ENCODE measurements at places on chromosomes 7 and 10. TPM values are rescaled to one million over a fixed set of nuclear protein-coding genes. Genes with fewer than 3 reads are reported as not detected.
A peak's percentile ranks its signal among the peaks of the same experiment; 100 is the strongest.

DNA sequence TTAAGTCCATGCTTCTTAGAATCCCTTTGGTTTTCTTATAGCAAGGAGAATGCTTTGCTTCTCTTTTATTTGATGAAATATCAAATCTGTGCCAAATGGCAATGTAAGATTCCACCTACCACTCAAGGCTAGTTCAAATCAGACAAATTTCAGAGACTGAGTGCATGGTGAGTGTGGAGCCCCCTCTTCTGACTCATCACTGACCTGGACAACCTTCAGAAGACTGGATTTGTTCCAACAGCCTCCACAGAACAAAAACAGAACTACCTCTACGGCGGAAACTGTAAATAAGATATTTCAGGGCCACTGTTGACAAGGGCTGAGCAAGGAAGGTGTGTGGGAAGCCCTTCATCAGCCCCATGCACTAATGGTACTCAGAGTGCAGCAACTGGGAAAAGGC, 21.1 kb downstream of the NCAPG2 start:
- no peak for DNase-seq
- H3K27me3 ChIP-seq: no peaks in the 10 kb centered on the region
- H3K4me1 ChIP-seq: peaks cover 3% of the 10 kb centered on the region
- peaks cover 6% of the 10 kb centered on the region for H3K36me3 ChIP-seq
- no peak overlapping the region for H3K27ac ChIP-seq

The CYP26C1 gene
- not detected for total RNA-seq

- no peaks in the 10 kb centered on the region for H3K27me3 ChIP-seq
- no peak overlapping the region for H3K4me3 ChIP-seq
- H3K27ac ChIP-seq: no peak overlapping the region
Observed at GRCh38 chr7:129750091-129750490, 138.6 kb downstream of the NRF1 start.

- no peaks in the 10 kb centered on the region for H3K27me3 ChIP-seq
- H3K4me1 ChIP-seq: no peaks in the 10 kb centered on the region
- H3K36me3 ChIP-seq: no peaks in the 10 kb centered on the region
- DNase-seq: no peak
- no peak overlapping the region for H3K27ac ChIP-seq
- H3K4me3 ChIP-seq: no peak overlapping the region
Observed at GRCh38 chr10:47233631-47234030, 66.4 kb upstream of the GDF10 start.

DNA sequence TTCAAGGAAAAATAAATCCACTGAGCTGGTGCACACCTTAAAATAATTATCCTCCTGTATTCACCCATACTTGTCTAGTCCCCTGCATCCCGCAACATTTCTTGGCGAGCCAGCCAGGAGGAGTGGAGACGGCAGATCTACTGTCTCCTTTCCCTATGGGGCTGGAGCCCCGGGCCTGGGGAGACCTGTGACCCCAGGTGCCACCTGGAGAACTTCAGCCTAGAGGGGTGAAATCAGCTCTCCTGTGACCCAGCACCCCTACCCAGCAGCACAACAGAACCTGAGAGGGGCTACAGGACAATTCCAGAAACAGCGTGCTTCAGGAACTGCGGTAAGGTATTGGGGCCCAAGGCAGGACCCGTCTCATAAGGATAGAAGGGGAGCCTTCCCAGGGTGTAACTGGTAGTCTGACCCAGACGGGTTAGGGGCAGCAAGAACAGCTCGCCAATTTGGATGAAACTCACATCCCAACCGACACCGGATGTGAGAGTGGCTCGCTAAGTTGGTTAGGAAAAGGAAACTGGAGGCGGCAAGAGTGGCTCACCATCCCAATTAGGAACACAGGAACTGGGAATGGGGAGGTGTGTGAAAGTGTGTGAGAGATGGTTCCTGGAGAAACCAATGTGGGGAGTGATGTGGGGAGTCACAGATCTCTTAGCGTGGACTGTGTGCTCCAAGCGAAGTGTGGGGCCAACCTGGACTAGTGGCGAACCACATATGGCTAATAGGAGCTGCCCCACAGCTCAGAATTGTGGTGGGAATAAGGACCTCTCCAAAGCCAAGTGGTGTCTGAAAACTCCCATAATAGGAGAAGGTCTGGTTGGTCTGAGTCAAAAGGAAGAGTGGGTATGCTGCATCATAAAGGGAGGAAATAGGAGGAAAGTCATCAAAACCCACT, 15.1 kb upstream of the DENND2A start:
- H3K27ac ChIP-seq: peak overlapping the region; percentile 0
- DNase-seq: no peak
- H3K4me3 ChIP-seq: no peak overlapping the region
- no peaks in the 10 kb centered on the region for H3K27me3 ChIP-seq

The GPC2 gene
- 2.3 TPM for total RNA-seq

DNA sequence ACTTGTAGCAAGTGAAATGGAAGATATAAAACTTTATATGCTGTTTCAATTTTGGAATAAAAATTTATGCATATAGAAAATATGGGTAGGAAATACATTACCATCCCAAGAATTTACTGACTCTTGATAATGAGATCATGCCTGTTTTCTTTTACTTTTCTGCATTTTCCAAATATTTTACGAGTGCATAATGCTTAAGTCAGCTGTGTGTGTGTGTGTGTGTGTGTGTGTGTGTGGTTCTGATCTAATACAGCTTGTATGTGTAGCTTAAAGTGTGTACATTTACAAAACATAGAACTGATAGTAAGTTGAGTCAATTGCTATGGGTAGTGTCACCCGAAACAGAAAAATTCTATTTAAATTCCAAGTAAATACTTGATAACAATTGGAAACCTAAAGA, 315.9 kb upstream of the LRRN3 start:
- H3K27me3 ChIP-seq: no peaks in the 10 kb centered on the region
- no peaks in the 10 kb centered on the region for H3K36me3 ChIP-seq
- no peak overlapping the region for H3K27ac ChIP-seq
- H3K4me1 ChIP-seq: no peaks in the 10 kb centered on the region

The SMKR1 gene
- 4.9 TPM for total RNA-seq

DNA sequence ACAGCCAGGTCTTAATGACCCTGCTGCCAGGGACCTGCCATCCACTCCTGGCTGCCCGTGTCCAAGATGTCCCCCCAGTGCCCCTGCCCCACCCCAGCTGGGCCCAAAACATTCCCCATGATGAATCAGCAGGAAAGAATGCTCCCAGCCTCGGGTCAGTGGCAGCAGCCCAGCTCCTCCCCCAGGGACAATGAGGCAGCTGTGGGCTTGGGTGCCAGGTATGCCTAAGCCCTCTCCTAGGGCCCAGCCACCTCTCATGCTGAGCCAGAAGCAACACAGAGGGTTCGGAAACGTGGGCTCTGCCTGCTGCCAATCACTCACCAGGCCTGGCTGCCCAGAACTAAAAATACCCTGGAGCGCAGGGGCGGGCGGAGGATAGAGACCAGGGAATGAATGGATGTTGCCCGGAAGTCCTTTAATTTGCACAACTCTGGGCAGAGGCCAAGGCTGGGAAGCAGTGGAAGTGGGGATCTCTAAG, 1.5 kb upstream of the LOXL4 start:
- no peak overlapping the region for H3K27ac ChIP-seq
- H3K4me3 ChIP-seq: no peak overlapping the region
- no peak for DNase-seq
- H3K36me3 ChIP-seq: no peaks in the 10 kb centered on the region
- peaks cover 4% of the 10 kb centered on the region for H3K27me3 ChIP-seq

- H3K4me1 ChIP-seq: no peaks in the 10 kb centered on the region
- no peak overlapping the region for H3K27ac ChIP-seq
- H3K36me3 ChIP-seq: no peaks in the 10 kb centered on the region
- H3K27me3 ChIP-seq: no peaks in the 10 kb centered on the region
- H3K4me3 ChIP-seq: no peak overlapping the region
Observed at GRCh38 chr10:59631882-59632807, 77.5 kb downstream of the SLC16A9 start.

GRCh38 chr10:95698415-95698814, 4.7 kb upstream of the TCTN3 start:
- H3K4me3 ChIP-seq: no peak overlapping the region
- no peak for DNase-seq
- peak overlapping the region; percentile 40 for H3K27ac ChIP-seq
- no peaks in the 10 kb centered on the region for H3K27me3 ChIP-seq
- H3K4me1 ChIP-seq: peaks cover 8% of the 10 kb centered on the region
- H3K36me3 ChIP-seq: no peaks in the 10 kb centered on the region

The CFAP69 gene
- 0.13 TPM for total RNA-seq

GRCh38 chr7:70091362-70091761, 493.1 kb downstream of the AUTS2 start:
- no peak for DNase-seq
- H3K4me3 ChIP-seq: no peak overlapping the region
- H3K4me1 ChIP-seq: no peaks in the 10 kb centered on the region
- no peaks in the 10 kb centered on the region for H3K27me3 ChIP-seq

DNA sequence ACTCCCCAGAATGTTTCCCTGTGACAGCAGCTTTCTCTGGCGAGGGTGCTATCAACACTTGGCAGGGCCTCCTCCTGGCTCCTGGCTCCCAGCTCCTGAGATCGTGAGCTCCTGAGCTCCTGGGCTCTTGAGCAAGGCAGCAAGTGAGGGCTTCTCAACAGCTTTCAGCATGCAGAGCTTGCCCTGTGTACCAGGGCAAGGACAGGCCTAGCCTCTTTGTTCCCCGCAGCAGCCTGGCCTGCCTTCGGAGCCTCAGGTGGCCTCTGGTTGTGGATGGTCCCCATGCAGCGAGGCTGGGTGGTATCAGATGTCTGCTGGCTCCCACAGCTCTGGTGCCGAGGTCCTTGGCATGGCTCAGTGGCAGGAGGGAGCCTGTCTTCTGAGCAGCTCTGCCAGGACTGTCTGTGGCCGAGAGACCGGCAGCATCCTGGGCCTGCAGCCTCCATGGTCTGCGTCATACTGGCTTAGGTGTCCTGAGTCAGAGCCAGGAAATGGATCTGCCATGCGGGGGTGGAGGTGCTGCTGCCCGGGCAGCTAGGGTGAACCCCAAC, 44.2 kb downstream of the ZMIZ1 start:
- no peaks in the 10 kb centered on the region for H3K27me3 ChIP-seq
- H3K27ac ChIP-seq: no peak overlapping the region
- H3K4me1 ChIP-seq: peaks cover 66% of the 10 kb centered on the region
- H3K4me3 ChIP-seq: no peak overlapping the region
- H3K36me3 ChIP-seq: no peaks in the 10 kb centered on the region

The CDC14C gene
- not detected for total RNA-seq

- no peaks in the 10 kb centered on the region for H3K4me1 ChIP-seq
- H3K27ac ChIP-seq: no peak overlapping the region
- H3K27me3 ChIP-seq: no peaks in the 10 kb centered on the region
- no peak overlapping the region for H3K4me3 ChIP-seq
Observed at GRCh38 chr10:100027416-100027815, 17.7 kb upstream of the DNMBP start.

DNA sequence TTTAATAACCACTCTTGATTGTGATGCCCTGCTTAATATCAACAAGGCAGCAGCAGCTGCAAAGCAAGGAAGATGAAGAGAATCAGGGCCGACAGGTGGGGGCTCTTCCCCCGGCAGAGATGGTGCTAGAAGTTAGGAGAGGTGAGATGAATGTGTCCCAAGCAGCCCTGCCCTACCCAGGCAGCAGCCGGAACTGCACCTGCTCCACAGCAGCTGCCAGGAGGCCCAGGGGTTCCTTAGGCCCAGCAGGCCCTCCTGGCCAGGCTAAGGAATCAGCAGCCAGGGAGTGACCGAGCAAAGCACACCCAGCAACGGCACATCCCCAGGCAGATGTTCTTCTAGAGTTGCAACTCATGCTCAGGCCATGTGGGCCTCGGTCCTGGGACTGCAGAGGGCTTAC, 17.9 kb downstream of the AFAP1L2 start:
- DNase-seq: no peak
- no peak overlapping the region for H3K4me3 ChIP-seq
- H3K36me3 ChIP-seq: no peaks in the 10 kb centered on the region
- peaks cover 2% of the 10 kb centered on the region for H3K27me3 ChIP-seq
- H3K4me1 ChIP-seq: no peaks in the 10 kb centered on the region

The CFTR gene
- not detected for total RNA-seq

DNA sequence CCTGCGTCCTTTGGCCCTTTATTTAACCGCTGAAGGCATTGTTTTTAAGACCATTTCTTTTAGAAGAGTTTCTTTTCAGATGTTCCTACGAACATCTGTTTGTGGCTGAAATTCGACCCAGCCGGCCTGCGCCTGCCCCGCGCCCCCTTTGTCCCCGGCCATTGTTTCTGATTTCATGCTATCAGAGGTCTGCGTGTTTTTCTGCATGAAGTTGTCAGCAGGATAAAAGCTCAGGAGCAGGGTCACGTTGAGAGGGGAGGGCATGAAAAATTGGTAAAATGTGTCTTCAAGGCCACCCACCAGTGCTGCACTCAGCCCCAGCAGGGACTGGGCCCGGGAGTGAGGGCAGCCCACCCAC, 43.1 kb downstream of the NKX6-2 start:
- H3K4me1 ChIP-seq: no peaks in the 10 kb centered on the region
- H3K36me3 ChIP-seq: no peaks in the 10 kb centered on the region
- no peak for DNase-seq
- no peak overlapping the region for H3K4me3 ChIP-seq
- H3K27me3 ChIP-seq: no peaks in the 10 kb centered on the region

DNA sequence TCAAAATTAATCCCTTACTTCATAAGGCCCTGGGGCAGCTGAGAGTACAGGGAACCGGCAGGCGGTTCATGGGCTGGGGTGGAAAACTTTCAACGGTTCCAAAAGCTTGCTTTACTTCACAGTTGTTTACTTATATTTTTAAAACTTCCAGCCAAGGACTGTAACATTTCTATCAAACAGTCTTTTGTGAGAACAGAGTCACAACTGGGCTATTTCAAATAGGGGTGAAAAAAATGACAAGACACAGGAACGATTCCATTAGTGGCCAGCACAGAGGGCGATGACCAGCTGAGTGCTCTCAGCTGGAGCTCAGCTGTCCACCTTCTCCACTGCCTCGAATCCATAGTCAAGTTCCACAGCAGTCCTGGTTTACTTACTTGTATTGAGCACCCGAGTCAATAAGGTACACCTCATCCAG, 48.2 kb downstream of the XPNPEP1 start:
- H3K27ac ChIP-seq: no peak overlapping the region
- no peak overlapping the region for H3K4me3 ChIP-seq
- H3K36me3 ChIP-seq: peaks cover 64% of the 10 kb centered on the region
- no peaks in the 10 kb centered on the region for H3K4me1 ChIP-seq

DNA sequence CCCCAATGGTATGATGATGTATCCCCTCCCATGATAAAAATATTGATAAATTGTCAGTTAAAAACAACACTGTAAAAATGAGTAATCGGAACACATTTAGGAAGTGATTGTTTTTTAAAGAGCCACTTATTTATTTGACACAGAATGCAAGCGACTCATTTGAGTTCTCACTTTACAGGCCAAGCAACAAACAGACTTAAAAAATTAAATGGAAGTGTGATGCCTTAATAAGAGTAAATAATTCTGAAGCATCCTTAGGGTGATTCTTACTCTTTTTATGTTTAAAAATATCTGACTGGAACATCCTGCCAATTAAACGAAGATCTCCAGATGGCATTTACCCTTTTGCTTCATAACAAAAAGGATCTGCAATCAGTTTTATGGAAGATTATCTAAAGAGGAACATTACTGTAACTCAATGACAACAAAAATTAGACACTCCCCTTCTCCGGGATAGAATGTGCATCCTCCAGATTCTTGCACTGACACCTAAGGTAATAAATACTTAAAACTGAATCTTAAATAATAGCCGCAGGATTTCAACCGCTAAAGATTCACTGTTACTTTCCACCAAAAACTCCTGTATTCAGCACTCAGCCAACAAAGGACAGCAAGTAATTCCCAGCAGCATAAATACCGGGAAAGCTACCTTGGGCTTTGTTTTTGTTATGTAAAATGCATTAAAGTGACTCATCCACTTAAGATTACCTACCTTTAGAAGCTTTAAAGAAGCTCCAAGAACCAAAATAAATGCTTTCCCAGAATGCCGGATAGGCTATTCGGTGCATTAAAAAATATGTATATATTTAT, 1.7 kb downstream of the CACNA2D1 start:
- H3K36me3 ChIP-seq: no peaks in the 10 kb centered on the region
- no peak for DNase-seq
- no peak overlapping the region for H3K27ac ChIP-seq
- no peak overlapping the region for H3K4me3 ChIP-seq

Data from natural killer cell (primary cell).